ENCODE measurements at places on chromosomes 3 and 15.

- DNase-seq, result no peak
Measured at GRCh38 chr15:69951898-69952555, 145.7 kb downstream of the TLE3 start.

DNA sequence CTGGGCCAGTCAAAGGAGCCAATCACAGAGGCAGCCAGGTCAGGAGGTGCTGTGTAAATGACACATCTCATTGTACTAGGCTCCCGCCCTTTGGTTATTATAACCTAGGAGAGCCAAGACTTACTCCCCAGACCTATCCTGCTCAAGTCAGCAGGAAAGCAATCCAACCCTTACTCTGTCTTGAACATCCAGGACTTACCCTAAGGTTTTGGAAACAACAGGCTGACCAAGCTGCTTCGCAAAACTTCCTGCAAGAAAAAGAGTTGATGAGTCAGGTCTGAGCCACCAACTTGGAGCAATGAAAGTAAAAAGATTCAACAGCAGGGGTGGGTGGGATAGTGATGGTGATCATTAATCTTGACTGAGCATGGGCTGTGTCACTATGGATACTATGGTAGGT lies 144.4 kb downstream of the MYLK start:
- peak; percentile 20 for DNase-seq

DNA sequence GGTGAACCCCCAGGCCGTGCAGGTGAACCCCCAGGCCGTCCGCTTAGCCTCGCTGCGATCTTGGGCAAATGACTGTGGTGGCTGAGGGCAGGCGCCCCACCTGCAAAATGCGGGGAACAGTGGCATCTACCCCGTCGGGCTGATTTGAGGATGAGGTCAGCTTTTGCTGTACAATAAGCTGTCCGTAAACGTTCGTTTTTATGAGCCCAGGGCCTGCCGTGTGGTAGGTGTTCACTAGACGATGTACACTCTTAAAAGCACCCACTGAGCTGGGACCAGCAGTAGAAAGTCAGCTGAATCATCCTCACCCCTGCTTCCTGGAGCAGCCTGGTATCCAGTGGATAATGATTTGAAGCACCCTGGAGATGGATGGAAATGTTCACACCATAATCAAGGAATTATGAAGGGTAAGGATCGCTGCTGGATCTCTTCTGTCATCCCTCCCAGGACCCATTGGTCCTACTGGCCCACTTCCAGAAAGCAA lies 943 bp upstream of the PCSK6 start:
- no peak for DNase-seq

- DNase-seq, result peak; percentile 49
Measured at GRCh38 chr3:112777811-112778210, 68.9 kb downstream of the CD200R1L start.

GRCh38 chr3:12574131-12574530 lies 17.2 kb downstream of the MKRN2 start:
- no peak for DNase-seq

- peak; percentile 53 for DNase-seq
Measured at GRCh38 chr15:82810890-82811426, 1.5 kb downstream of the WHAMM start.

DNA sequence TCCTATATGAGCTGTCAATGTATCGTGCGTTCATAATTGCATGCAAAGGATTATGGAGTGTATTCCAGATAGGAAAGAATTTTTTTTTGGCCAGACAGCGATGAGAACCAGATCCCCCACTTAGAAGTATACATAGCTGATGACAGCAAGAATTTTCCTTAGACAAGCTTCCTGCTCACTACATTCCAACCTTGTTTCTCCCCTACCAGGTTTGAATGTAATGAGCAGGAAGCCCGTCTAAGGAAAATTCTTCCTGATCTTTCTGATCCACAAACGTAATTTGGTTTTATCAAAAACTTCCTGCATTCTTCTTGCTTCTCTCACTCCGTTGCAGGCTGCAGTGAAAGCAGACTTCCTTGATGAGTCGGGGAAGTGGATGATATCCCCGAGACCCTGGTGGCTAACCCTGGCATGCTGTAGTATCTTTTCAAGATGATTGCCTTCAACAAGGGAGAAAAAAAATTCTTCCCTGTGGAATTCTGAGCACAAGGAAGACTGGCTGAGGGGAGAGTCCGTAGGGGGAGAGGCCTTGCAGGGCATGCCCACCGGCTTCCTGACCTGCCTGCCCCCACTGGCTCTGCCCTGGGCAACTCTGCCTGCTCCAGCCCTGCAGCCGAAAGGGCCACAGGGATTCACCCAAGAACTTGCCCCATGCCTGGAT lies 243.1 kb downstream of the TLE3 start:
- DNase-seq, result no peak

- DNase-seq, result no peak
Measured at GRCh38 chr3:127598841-127599570, 795 bp downstream of the MCM2 start.

DNA sequence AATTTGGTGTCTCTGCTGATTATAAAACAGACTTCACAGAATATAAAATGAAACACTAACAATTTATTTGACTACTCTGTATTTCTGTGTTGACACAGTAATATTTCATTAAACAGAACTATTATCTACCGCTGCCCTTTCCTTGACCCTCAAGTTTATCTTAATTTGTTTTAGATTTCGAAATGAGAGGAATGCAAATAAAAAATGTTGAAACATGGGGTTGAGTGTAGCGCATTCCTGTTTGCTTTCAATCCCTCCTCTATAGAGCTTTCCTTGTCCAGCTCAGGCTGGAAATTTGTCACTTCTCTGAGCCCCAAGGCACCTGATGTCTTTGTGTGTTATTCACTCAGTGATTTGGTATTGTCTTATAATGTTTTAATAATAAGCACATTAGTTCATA lies 550.2 kb downstream of the ZBBX start:
- DNase-seq, result no peak

Measured in suppressor macrophage treated with lipopolysaccharide for 4 hours (primary cell).